ENCODE measurements at places on chromosomes 5 and 9.

- H3K4me3 ChIP-seq = no peak overlapping the region
- H3K27ac ChIP-seq = no peak overlapping the region
- peaks cover 5% of the 10 kb centered on the region for H3K36me3 ChIP-seq
- no peaks in the 10 kb centered on the region for H3K27me3 ChIP-seq
Observed at GRCh38 chr9:99049228-99049627, 55.7 kb upstream of the TGFBR1 start.

DNA sequence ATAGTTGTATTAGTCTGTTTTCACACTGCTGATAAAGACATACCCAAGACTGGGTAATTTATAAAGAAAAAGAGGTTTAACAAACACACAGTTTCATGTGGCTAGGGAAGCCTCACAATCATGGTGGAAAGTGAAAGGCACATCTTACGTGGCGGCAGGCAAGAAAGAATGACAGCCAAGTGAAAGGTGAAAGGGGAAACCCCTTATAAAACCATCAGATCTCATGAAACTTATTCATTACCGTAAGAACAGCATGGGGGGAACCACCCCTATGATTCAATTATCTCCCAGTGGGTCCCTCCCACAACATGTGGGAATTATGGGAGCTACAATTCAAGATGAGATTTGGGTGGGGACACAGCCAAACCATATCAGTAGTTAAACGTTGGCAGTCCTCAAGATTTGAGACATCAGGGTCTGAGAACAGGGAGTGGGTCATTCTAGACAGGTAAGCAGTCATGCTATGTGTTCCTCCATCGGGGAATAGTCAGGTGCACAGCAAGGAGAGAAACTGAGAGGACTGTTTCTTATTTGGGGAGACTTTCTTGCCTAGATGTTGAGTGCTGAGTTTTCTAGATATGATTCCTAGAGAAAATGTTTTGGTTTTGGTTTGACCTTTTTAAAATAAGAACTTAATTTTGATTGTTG is 45.8 kb upstream of the ENTREP1 start:
- H3K27ac ChIP-seq = no peak overlapping the region
- peaks cover 29% of the 10 kb centered on the region for H3K27me3 ChIP-seq
- no peak for DNase-seq

DNA sequence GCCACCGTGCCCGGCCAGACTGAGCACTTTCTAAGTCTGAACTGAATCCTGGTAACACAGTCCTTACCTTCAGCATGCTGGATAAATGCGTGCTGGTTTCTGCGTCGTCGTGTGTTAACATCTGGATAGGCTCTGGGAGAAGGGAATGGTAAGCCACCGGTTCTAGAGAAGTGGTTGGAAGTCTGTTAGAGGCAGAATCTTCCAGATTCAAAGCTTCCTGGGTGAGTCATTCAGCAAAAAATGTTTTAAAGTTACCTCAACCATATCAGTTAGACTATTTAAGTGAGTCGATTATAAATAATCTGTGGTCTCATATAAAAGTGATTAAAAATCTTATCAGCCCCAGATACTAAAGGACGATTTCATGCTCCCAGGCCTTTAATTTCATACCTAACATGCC is 256.5 kb upstream of the NFIL3 start:
- DNase-seq = no peak
- H3K27me3 ChIP-seq = peaks cover 67% of the 10 kb centered on the region
- H3K4me3 ChIP-seq = no peak overlapping the region

- H3K27ac ChIP-seq = no peak overlapping the region
- peaks cover 13% of the 10 kb centered on the region for H3K36me3 ChIP-seq
- no peaks in the 10 kb centered on the region for H3K27me3 ChIP-seq
- peaks cover 5% of the 10 kb centered on the region for H3K4me1 ChIP-seq
Observed at GRCh38 chr5:62542720-62543119, 35.9 kb upstream of the LRRC70 start.

- no peak overlapping the region for H3K27ac ChIP-seq
- H3K27me3 ChIP-seq = peaks cover 93% of the 10 kb centered on the region
- no peak for DNase-seq
- H3K4me1 ChIP-seq = peaks cover 10% of the 10 kb centered on the region
- H3K4me3 ChIP-seq = peak overlapping the region; percentile 88
Observed at GRCh38 chr5:147452165-147452811, 57.6 kb downstream of the DPYSL3 start.

DNA sequence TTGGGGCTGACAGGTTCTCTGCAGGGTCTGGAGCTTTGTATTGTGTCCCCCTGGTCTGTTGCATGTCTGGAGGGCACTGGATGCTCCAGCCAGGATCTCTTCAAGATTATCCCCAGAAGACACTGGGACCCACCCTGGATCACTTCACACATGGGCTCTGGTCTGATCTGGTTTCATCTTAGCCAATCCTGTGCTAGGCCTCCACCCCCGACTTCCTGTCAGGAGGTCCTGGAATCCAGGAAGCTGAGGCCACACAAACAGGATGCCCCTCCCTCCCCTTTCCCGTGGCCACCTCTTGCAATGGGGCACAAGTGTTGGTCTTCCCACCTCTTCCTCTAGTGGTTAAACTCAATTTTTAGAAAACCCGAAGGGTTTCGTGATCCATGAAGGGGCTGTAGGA is 242.6 kb upstream of the MVB12B start:
- peaks cover 41% of the 10 kb centered on the region for H3K27me3 ChIP-seq
- H3K4me1 ChIP-seq = peaks cover 11% of the 10 kb centered on the region
- no peak for DNase-seq
- H3K36me3 ChIP-seq = no peaks in the 10 kb centered on the region
- no peak overlapping the region for H3K4me3 ChIP-seq

- no peak overlapping the region for H3K27ac ChIP-seq
- H3K4me3 ChIP-seq = no peak overlapping the region
- H3K4me1 ChIP-seq = peaks cover 5% of the 10 kb centered on the region
- DNase-seq = no peak
- H3K36me3 ChIP-seq = no peaks in the 10 kb centered on the region
Observed at GRCh38 chr5:67257077-67257476, 60.5 kb upstream of the CD180 start.

DNA sequence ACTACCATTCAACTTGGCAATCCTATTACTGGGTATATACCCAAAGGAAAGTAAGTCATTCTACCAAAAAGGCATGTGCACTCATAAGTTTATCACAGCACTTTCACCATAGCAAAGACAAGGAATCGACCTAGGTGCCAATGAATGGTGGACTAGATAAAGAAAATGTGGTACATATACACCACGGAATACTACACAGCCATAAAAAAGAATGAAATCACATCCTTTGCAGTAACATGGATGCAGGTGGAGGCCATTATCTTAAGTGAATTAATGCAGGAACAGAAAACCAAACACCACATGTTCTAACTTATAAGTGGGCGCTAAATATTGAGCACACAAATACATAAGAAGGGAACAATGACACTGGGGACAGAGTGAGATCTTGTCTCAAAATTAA is 65.8 kb upstream of the SUB1 start:
- no peak for DNase-seq
- no peaks in the 10 kb centered on the region for H3K36me3 ChIP-seq
- no peak overlapping the region for H3K27ac ChIP-seq
- no peak overlapping the region for H3K4me3 ChIP-seq
- no peaks in the 10 kb centered on the region for H3K4me1 ChIP-seq

DNA sequence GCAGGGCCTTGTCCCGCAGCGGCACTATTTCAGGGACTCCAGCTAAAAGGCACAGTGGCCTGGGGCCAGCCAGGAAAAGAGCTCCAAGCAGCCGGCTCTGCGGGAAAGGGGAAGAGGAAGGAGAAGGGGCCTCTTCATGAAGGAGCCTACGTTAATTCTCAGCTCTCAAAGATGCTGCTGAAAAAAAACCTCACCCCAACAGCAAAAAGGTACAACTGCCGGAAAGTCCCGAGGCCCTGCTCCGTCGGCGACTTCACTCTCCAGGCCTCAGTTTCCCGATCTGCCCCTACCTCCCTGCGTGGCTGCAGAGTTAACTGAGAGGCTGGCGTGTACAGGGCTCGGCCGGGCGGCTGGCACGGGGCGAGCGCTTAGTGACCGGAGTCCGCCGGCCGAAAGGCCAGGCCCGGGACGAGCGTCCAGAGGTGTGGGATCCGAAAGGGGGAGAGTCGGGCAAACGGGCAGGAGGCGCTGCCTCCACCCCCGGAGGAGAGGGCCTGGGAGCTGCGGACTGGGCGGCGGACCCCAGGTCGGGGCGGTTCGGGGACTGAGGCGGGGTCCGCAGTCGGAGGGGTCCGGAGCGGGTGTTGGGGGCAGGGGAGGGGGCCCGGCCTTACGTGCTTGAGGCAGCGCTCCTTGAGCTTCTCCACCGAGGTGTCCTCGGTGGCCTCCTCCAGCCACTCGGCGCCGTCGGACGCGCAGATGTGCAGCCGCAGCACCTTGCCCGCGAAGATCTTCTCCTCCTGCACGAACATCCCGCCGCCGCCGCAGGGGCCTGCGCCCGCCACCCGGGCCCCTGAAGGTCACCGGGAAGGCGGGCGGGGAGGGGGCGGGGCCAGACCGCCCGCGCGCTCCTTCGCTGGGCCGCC is 529 bp downstream of the UBAC1 start:
- H3K27ac ChIP-seq = peak overlapping the region; percentile 85
- no peak for DNase-seq
- no peaks in the 10 kb centered on the region for H3K27me3 ChIP-seq
- peaks cover 8% of the 10 kb centered on the region for H3K36me3 ChIP-seq

DNA sequence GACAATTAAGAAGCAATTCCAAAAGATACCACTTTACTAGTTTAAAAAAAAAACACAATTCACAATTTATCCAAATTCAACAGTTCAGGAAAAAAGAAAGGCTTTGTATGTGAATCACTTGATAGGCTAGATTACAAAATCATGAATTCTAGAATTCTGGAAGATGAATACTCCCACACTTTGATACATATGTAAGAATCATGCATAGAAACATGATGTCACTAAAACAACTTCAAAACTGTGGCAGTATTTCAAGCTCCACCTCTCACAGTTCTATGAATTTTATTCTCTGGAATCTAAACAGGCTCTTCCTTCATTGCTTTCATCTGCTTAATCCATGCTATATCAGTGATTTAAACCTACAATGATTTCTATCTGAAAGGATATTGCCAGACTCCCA is 51.0 kb downstream of the GNAQ start:
- H3K4me3 ChIP-seq = no peak overlapping the region
- peaks cover 32% of the 10 kb centered on the region for H3K4me1 ChIP-seq
- H3K27me3 ChIP-seq = no peaks in the 10 kb centered on the region
- DNase-seq = no peak
- no peak overlapping the region for H3K27ac ChIP-seq

- H3K27ac ChIP-seq = no peak overlapping the region
- no peak overlapping the region for H3K4me3 ChIP-seq
- no peaks in the 10 kb centered on the region for H3K4me1 ChIP-seq
- H3K27me3 ChIP-seq = peaks cover 48% of the 10 kb centered on the region
- DNase-seq = no peak
Observed at GRCh38 chr5:151565971-151566370, 25.2 kb downstream of the FAT2 start.

GRCh38 chr5:106140101-106140500 is 1530.6 kb downstream of the EFNA5 start:
- H3K27ac ChIP-seq = no peak overlapping the region
- H3K4me3 ChIP-seq = no peak overlapping the region
- H3K27me3 ChIP-seq = no peaks in the 10 kb centered on the region
- DNase-seq = no peak

DNA sequence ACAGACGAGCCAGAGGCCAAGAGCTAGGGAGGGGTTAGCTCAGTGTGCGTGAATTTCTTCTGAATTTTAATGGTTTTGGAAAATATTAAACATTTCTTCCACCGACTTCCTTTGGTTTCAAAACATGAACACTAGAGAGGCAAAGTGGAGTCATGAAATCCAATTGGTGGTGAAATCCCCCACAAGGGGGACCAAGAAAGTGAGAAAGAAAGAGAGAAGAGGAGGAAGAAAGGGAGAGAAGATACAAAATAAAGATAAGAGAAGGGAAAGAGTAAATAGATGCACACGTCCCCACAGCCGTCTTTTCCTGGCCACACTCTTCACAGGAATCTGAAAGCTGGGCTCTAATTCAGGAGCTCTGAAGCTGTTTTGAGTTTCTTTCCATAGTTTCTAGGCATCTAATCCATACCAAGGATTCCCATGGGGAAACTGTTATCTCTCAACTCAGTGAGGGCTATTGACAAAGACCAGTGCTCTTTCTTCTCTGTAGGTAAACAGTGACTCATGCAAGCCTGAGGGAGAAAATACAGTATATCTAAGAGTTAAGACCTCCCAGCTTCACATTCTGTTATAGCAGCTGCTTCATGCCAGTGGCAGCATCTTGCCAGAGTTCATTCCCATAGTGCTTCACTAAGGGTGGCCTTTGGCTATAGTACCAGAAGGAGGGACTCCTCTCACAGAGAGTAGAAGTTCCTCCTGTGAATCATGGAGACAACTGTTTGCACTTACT is 115.8 kb upstream of the LIFR start:
- H3K4me1 ChIP-seq = no peaks in the 10 kb centered on the region
- H3K36me3 ChIP-seq = no peaks in the 10 kb centered on the region
- DNase-seq = no peak
- H3K27ac ChIP-seq = no peak overlapping the region
- no peak overlapping the region for H3K4me3 ChIP-seq

DNA sequence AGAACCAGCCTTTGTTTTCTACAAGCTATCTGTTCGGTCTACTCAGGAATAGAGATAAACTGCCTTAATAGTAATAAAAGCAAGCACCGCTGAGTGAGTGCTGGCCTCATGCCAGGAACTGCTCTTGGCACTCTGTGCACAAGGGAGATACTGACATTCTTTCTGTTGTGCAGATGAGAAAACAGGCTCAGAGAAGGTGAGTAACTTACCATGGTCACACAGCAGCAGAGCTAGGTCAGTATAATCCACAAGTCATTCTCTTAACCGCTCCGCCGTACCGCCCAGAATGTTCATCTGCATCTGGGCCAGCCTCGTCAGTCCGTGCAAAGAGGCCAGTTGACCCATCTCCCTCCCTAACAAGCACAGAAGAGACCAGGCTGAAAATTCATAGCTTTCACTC is 27.4 kb downstream of the QRFP start:
- no peaks in the 10 kb centered on the region for H3K27me3 ChIP-seq
- DNase-seq = no peak
- peaks cover 19% of the 10 kb centered on the region for H3K36me3 ChIP-seq
- H3K4me3 ChIP-seq = no peak overlapping the region
- peaks cover 5% of the 10 kb centered on the region for H3K4me1 ChIP-seq
- H3K27ac ChIP-seq = no peak overlapping the region

DNA sequence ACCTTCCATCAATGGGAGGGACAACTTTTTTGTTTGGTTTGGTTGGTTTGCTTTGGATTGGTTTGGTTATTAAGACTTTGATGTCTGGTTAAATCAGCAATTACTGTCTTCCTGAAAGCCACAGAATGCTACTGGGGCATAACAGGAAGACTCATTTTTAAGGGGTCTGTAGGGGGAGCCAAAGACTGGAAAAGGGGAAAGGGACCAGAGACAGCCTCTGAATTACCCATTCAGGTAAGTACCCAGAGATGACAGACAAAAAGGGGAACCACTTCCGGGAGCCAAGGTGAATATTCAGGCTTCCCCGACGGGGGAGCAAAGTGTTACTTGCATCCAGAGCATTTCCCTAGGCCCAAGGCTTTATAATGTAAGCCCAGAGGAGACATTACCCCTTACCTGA is 4.6 kb upstream of the FEM1C start:
- H3K36me3 ChIP-seq = peaks cover 3% of the 10 kb centered on the region
- peaks cover 12% of the 10 kb centered on the region for H3K27me3 ChIP-seq
- no peak overlapping the region for H3K4me3 ChIP-seq

GRCh38 chr9:124174433-124174832 is 83.3 kb upstream of the NEK6 start:
- no peaks in the 10 kb centered on the region for H3K27me3 ChIP-seq
- peaks cover 42% of the 10 kb centered on the region for H3K4me1 ChIP-seq
- DNase-seq = no peak
